Type B pancreatic cell (in vitro differentiated cells): ENCODE measurements at places on chromosomes 5 and 9. TPM values are rescaled to one million over a fixed set of nuclear protein-coding genes. Genes with fewer than 3 reads are reported as not detected.

Gene IFNA6
- total RNA-seq, result not detected in 2 replicates

GRCh38 chr9:6096821-6097220 is 81.4 kb upstream of the RANBP6 start:
- DNase-seq, result no peak
- H3K27ac ChIP-seq, result no peak overlapping the region
- no peaks in the 10 kb centered on the region for H3K36me3 ChIP-seq
- H3K27me3 ChIP-seq, result no peaks in the 10 kb centered on the region
- no peak overlapping the region for H3K4me3 ChIP-seq

DNA sequence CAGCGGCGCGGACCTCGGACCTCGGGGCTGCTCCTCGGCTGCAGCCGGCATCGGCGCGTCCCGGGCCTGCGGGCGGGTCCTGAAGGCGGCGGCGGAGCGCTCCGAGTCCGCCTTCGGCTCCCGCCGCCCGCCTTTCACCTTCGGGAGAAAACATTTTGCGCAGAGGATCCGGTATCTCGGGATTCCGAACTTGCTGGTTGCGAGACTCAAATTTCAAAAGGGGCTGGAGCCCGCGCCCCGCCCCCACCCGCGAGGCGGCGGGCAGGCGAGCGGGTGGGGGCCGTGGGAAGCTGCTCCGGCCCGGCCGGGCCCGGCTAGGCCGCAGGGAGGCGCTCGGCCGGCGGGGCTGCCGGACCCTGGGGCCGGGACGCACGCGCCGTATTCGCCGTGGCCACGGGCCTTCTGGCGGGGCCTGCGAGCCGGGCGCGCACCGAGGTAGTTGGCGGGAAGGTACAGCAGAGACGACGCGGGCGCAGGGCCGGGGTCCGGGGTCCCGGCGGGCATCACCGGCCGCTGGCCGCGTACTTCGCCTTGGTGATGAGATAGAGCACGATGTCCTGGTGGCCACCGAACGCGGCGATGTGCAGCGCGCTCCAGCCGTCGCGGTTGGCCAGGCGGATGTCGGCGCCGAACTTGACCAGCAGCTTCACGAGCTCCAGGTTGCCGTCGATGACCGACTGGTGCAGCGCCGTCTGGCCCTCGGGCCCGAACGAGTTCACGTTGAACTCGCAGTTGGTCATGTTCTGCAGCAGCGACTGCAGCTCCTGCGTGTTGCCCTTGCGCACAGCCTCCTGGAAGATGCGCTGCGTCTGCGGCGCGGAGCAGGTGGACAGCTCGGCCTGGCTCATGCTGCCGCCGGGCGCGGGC is 757 bp downstream of the NRARP start:
- peak overlapping the region; percentile 92 for H3K4me3 ChIP-seq
- H3K27me3 ChIP-seq, result peaks cover 31% of the 10 kb centered on the region
- H3K27ac ChIP-seq, result peak overlapping the region; percentile 86
- no peaks in the 10 kb centered on the region for H3K36me3 ChIP-seq
- peaks cover 5% of the 10 kb centered on the region for H3K4me1 ChIP-seq

Gene OGN
- 2.8 TPM in 1 of 2 replicates, not detected in the other for total RNA-seq

GRCh38 chr9:2991292-2991691 is 147.4 kb upstream of the PUM3 start:
- no peak overlapping the region for H3K27ac ChIP-seq
- H3K4me1 ChIP-seq, result no peaks in the 10 kb centered on the region
- DNase-seq, result no peak
- no peaks in the 10 kb centered on the region for H3K36me3 ChIP-seq
- no peak overlapping the region for H3K4me3 ChIP-seq

- no peak overlapping the region for H3K4me3 ChIP-seq
- H3K27me3 ChIP-seq, result no peaks in the 10 kb centered on the region
- peaks cover 39% of the 10 kb centered on the region for H3K4me1 ChIP-seq
- no peak for DNase-seq
- no peak overlapping the region for H3K27ac ChIP-seq
Measured at GRCh38 chr9:13898957-13899356, 415.0 kb downstream of the NFIB start.

GRCh38 chr9:72527801-72528195 is 6.4 kb downstream of the TMC1 start:
- H3K4me1 ChIP-seq, result peaks cover 20% of the 10 kb centered on the region
- no peaks in the 10 kb centered on the region for H3K36me3 ChIP-seq
- DNase-seq, result no peak

Gene IL5
- not detected in 2 replicates for total RNA-seq

- no peaks in the 10 kb centered on the region for H3K27me3 ChIP-seq
- H3K4me1 ChIP-seq, result no peaks in the 10 kb centered on the region
- H3K27ac ChIP-seq, result no peak overlapping the region
- H3K36me3 ChIP-seq, result peaks cover 7% of the 10 kb centered on the region
Measured at GRCh38 chr9:3576328-3576727, 50.5 kb upstream of the RFX3 start.

Gene SERF1A
- 10.0 and 24.6 TPM in 2 replicates for total RNA-seq

GRCh38 chr9:134204991-134205578 is 40.7 kb upstream of the RNU6ATAC start:
- no peak overlapping the region for H3K4me3 ChIP-seq
- H3K27ac ChIP-seq, result peak overlapping the region; percentile 42
- no peaks in the 10 kb centered on the region for H3K36me3 ChIP-seq

Gene BTNL3
- total RNA-seq, result 0.82 and 2.7 TPM in 2 replicates
